ENCODE measurements at places on chromosomes 7 and 10.
A peak's percentile ranks its signal among the peaks of the same experiment; 100 is the strongest.

- DNase-seq = peak; percentile 66
These were observed 91.5 kb downstream of the JAZF1 start for GRCh38 chr7:28088901-28089714.

DNA sequence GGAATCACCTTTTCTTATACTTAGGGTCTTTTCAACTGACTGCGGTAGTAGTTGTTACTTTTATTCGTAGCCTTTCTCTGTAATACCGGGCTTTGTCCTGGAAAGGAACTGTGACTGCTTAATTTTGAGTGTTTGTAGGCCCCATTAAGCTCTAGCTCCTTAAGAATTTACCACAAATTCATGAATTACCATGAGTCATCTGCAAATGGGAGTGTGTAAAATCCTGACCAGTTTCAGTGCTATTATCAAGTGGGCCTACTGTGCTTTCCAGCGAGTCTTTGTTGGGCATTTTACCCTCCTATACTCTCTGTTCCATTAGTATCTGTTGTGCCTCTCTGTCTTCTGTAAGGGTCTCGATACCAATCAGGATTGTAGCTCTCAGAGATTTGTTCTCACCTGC is 49.7 kb downstream of the ZMYND11 start:
- DNase-seq = no peak

DNA sequence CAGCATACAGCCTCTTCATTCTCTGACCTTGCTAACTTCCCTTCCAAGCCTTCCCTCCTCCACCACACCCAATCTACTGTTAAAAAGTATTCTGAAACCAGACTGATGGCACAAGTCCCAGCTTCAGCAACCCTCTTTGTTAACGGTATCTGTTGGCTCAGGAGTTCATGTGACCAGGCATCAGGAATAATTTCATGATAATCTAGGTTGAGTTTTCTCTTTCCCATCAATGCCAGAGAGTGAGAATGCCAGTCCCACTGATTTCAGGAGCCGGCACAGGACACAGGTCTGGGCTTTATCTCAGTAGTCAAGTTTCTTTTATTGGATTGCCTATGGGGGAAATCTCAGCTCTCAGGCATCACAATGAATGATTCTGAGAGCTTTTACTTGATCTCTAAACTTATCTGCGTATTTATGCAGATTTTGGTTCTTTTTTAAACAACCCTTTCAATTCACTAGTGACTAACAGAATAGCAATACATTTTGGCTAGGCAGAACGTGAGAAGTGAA is 231.0 kb upstream of the LYZL1 start:
- no peak for DNase-seq

- DNase-seq = no peak
These were observed 7.6 kb downstream of the LOXL4 start for GRCh38 chr10:98260350-98260749.

GRCh38 chr7:129969881-129970446 is 17.2 kb upstream of the UBE2H start:
- no peak for DNase-seq

- DNase-seq = no peak
These were observed 55.9 kb upstream of the PCGF5 start for GRCh38 chr10:91164520-91165065.
